Prostate gland (tissue), 2 donors: ENCODE measurements at places on chromosomes 1 and 21. TPM values are rescaled to one million over a fixed set of nuclear protein-coding genes. Genes with fewer than 3 reads are reported as not detected.

- DNase-seq = no peak
Measured at GRCh38 chr1:180946541-180947498, 34.1 kb downstream of the KIAA1614 start.

GRCh38 chr1:11482198-11482597, 3.2 kb downstream of the DISP3 start:
- DNase-seq = no peak

DNA sequence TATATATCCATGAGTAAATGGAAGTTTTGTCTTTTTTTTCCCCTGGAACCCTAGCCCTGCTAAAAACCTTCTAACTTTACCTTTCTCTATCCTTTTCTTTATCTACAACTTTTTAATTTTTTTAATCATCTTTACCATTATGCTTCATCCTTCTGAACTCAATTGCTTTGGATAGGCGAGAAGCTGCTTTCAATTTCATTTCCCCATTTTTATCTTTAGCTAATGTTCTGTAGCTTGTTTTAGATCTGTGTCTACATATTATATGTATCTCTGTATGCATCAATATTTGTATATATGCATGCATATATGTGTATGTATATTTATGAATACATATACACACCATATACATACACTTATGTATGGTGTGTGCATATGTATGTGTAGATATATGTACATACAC, 57.4 kb downstream of the PTPRC start:
- no peak for DNase-seq

DNA sequence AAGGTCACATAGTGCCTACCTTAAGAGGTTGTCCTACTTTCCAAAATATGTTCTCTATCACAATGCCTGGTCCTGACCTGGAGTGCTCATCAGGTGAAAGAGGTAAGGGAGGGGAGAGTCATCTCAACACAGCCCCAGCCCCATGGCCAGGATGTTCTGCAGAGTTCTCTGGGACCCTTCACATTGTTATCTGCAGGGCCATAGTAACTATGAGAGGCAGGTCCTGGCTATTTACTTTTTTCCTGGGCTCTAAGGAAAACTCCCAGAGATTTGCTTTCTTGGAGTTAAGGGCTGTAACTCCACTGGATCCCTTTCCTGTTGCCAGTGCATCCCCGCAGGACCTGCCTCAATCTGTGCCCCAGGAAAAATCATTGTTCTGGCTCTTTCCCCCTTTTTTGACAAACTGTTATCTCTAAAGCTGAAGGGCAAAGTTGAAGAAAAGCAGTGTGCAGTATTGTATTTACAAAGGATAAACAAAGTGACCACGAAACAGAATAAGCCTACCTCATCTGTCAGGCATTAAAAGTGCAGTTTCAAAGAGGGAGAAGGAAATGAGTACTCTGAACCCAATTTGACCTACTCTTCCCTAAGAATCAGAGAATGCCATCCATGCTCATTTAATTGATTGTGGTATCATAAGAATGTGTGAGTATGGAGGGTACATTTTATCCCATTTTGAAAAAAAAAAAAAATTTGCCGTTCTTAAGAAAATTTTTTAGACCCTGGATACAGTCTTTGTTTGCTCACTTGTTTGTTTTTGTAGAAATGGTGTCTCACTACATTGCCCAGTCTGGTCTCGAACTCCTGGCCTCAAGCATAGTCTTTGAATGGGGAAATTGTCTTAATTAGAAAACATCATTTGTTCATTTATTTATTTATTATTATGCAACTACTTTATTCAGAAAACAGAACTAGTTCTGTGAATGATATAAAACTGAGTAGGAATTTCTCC, 149.6 kb downstream of the RHOU start:
- DNase-seq = no peak

- DNase-seq = no peak
Measured at GRCh38 chr21:41952568-41953248, 1.1 kb downstream of the C2CD2 start.

- DNase-seq = no peak
Measured at GRCh38 chr21:14678973-14679574, 133.0 kb upstream of the SAMSN1 start.

DNA sequence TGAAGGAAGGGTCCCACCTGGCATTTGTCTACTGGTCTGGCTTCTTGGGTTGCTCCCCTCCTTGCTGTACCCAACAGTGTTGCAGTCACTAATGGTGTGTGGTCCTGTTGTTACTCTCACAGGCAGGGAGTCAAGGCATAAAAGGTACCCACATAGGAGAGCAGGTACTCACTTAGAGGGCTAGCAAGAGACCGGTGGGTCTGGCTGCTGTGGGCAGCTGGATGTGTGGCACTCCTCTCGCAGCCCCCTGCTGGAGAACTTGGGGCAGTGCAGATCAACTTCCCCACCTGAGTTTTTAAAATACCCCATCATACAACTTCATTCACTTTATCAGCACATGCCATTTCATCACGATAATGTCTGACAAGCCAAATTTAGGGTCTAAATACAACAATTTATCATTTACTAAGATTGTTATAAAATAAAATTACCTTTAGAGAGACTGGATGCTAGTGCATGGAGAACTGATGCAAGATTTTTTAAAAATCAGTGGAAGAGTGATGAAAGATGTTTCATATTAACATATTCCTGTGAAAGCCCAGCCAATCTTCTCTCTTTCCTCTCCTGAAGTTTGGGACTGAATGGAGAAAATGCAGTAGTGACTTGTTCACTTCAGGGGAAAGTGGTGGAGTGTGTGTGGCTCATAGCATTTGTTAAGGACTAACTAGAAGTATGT, 42.8 kb downstream of the ACP6 start:
- peak; percentile 22 for DNase-seq

DNA sequence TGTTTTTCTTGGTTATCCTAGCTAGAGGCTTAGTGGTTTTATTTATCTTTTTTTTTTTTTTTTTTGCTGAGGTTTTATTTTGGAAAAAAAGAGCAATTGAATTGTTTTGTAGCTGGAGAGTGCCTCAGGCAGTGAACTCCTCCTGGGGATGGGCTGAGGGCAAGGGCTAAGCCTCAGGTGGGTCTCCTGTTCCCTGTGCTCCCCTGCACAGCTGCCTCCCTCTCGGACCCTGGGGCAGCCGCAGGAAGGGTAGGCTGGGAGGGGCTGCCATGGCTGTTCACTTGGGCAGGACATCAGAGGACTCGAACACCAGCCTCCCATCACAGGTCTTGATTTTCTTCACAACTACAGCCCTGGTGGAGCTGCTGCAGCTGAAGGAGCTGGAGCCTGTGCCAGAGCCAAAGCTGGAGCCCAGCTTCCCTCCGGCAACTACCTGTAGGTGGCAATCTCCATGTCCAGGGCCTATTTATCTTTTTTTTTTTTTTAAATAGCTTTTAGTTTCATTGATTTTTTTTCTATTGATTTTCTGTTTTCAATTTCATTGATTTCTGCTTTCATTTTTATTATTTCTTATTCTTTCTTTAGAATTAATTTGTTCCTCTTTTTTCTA, 28.9 kb downstream of the LEPR start:
- no peak for DNase-seq

GRCh38 chr1:40956407-40956806, 23.1 kb upstream of the CTPS1 start:
- DNase-seq = no peak

DNA sequence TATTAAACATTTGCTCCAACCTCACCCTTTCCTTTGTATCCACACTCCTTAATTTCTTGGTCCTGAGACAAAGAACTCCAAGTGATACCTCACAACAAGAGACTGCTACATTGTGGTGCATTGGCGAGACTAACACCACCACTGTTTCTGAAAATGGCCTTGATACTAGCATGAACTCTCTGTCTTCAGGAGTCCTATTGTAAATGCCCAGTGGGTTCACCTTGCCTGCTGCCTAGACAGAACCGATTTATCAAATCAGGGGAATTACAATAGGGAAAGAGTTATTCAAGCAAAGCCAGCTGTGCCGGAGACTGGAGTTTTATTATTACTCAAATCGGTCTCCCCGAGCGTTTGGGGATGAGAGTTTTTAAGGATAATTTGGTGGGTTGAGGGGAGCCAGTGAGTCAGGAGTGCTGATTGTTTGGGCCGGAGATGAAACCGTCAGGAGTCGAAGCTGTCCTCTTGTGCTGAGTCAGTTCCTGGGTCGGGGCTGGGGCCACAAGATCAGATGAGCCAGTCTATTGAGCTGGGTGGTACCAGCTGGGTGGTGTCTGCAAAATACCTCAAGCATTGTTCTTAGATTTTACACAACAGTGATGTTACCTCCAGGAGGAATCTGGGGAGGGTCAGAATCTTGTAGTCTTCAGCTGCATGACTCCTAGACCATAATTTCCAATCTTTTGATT, 83.1 kb downstream of the DESI2 start:
- DNase-seq = no peak

DNA sequence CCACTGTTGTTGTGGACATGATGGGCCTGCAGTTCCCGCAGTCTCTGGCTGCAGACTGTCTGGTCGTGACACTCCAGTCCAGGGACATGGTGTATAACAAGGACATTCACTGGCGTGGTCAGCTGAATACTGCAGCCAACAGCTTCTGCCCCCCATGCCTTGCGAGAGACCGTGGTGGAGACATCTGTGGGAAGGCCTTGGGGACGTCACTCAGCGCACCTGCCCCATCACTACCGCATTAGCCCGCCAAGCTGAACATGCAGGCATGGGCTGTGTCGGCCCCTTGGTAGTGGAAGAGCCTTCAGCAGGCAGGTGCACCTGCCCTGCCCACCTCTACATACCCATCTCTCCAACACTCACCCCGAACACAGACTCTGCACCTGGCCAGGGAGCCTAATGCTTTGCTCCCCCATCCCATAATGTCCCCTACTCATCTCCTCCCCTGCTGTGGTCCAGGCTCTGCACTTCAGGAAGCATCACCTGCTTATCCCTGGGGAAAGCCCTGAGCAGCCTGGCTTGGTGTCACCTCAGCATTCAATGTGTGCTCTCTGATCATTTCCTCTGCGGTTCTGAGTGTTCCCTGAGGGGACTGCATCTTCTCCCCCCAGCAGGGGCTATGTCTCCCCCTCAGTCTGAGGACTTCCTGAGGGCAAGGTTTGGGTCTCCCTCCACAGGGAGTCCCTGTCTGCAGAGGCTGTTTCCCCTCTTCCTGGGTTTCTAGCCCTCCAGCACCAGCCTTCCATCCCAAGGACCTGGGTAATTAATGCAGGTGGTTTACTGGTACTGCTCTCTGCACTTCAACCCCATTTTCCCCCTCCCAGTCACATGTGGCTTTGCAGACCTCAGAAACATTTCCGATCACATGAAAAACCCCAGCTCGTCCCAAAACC, 3.2 kb downstream of the PGLYRP4 start:
- DNase-seq = peak; percentile 1

GRCh38 chr1:8257621-8258020, 60.3 kb upstream of the SLC45A1 start:
- no peak for DNase-seq

DNA sequence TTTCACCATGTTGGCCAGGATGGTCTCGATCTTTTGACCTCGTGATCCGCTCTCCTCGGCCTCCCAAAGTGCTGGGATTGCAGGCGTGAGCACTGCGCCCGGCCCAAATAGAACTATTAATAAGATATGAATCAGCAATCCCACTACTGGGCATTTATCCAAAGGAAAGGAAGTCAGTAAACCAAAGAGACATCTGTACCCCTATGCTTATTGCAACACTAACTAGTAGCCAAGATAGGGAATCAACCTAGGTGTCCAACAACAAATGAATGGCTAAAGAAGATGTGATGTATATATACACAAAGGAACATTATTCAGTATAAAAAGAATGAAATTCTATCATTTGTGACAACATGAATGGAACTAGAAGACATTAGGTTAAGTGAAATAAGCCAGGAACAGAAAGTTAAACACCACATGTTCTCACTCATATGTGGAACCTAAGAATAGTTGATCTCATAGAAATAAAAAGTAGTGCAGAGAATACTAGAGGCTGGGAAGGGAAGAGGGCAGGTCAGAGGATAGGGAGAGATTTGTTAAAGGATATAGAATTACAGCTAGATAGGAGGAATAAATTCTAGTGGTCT, 48.8 kb downstream of the XPR1 start:
- no peak for DNase-seq

DNA sequence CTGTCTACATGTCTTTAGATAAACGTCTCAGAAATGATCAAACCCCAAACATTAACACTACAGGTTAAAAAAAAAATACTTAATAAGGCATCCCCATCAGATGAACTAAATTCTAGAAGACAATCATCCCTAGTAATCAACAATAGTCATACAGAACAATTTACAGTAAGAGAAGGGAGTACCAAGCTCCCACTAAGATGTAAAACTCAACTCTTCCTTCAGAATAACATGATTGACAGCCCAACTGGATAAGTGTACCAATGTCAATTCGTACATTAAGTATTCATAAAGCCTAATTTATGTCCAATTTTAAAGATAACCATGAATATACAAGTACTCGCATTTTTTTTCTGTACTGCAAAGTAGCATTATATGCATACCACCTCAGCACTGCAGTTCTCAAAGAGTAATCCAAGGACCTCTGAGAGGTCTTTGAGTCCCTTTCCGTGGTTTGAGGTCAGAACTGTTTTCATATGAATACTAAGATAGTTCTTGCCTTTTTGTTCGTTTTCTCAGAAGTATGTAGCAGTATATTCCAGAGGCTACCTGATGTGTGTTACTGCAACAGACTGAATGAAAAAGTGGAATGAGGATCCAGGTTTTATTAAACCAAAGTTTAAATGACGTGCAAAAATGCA, 6.6 kb downstream of the SCAF4 start:
- no peak for DNase-seq

- no peak for DNase-seq
Measured at GRCh38 chr21:39661740-39662139, 49.0 kb downstream of the B3GALT5 start.

DNA sequence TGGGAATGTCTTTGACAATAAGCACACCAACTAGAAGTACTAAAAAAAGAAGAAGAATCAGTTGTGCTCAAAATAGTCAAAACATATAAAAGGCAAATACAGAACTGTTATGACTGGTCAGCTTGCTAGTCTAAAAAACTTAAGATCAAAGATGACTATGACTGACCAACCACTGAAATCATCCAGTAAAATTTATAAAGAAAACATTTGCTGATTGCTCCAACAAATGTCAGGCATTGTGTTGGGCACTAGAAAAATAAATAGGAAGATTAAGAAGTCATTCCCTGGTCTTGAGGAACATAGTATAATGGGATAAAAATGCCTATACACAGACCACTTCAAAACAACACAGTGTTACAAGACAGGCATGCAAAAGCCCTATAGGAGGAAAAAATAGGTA, 9.3 kb upstream of the ANGPTL3 start:
- no peak for DNase-seq

FCGR3A gene
- 6.9 TPM for total RNA-seq

LRRC38 gene
- total RNA-seq = 0.14 TPM

SLAMF7 gene
- total RNA-seq = 0.51 TPM

HFM1 gene
- total RNA-seq = 4.8 TPM

BRDT gene
- total RNA-seq = not detected

ALG14 gene
- 2.3 TPM for total RNA-seq

CYP2J2 gene
- total RNA-seq = 5.7 TPM

KLF17 gene
- total RNA-seq = not detected

SLC27A3 gene
- 30.9 TPM for total RNA-seq

ORC1 gene
- total RNA-seq = 3.3 TPM

KCNT2 gene
- total RNA-seq = 1.9 TPM

C1orf185 gene
- not detected for total RNA-seq

PSEN2 gene
- 45.3 TPM for total RNA-seq

ATP6V0B gene
- total RNA-seq = 180 TPM
